ENCODE measurements at places on chromosomes 3 and 15.

DNA sequence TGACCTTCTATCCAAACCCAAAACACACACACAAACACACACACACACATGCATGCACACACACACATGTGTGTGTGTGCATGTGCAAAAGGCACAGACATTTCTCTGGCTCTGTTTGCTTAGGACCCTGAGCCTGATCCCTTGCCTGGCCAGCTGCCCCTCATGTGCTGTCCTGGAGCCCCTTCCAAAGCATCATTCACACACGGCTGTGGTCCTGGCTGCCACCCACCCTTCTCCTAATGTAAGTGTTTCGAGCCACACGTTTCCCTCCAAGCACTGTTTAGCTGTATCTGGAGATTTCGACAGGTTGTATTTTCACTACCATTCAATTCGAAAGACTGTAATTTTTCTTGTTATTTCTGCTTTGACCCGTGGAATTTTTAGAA, 45.8 kb upstream of the KLF13 start:
- DNase-seq, result peak; percentile 3

GRCh38 chr3:162435750-162436149, 939.1 kb downstream of the OTOL1 start:
- no peak for DNase-seq

GRCh38 chr3:101758224-101758623, 20.8 kb upstream of the NXPE3 start:
- DNase-seq, result no peak

GRCh38 chr3:172524611-172525010, 1.4 kb upstream of the TNFSF10 start:
- no peak for DNase-seq

DNA sequence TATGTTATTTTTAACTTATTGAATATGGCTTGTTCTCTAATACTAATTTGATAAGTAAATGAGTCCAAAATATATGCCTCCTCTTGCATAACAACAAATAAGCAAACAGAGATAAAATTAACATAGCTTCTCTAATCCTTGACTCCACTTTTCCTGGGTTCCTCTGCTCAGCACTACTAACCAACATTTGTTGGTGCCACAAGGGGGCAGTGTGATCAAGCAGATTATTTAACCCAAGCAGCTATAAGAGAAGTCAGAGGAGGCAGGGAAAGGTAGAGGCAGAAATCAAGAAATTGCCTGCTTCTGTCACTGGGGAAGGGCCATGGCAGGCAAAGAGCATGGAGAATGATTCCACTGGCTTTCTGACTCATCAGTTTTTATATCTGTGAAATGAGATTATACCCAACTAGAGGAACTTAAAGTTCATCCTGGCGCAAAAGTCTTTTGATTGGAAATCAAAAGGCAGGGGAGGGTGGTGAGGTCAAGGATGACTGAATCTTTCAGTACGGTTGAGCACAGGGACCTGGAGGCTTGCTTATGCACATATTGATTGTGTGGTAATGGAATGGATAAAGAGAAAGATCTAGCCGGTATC, 152.2 kb downstream of the IGSF11 start:
- peak; percentile 81 for DNase-seq

DNA sequence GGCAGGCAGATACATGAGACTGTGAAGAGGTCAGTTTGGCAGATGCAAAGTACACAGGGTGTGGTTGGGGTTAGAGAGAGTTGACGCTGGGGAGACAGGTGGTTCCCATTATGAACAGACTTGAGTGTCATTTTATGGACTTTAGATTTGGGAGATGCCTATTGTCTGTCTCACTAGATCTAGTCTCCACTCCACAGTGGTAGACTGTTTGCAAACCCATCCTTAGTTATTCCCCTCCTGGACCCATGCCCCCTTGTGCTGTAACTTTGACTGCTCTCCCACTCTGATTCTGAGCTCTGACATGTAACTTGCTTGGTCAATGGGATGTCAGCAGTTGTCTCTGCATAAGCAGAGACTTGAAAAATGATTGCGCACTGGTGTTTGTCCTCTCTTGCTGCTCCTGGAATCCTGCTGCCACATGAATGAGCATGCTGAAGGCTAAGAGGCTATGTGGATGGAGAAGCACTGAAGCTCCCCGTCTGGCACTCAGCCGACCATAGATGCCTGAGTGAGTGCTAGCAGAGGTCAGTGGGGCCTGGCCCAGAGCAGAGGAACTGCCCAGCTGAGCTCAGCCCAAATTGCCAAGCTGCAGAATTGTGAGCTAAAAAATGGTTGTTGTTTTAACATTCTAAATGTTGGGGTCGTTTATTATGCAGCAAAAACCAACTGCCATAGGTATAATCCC, 88.2 kb downstream of the FAM43A start:
- DNase-seq, result no peak

DNA sequence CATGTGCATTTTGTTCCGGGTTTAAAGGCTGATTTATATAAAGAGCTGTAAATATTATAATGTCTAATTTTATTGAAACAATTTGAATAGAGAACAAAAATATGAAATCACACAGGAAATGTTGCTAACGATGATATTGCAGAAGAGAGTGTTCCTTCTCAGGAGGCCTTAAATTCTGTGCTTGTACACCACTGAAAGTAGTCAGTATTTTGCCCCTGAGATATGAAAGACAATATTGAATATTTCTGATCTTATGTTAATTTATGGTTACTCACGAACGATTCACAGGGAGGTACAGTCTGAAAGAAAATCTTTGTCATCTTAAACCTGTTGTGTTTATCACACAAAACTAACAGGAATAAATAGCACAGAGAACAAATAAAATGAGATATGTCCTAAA, 213.2 kb upstream of the PLSCR5 start:
- no peak for DNase-seq

- DNase-seq, result no peak
Observed at GRCh38 chr3:168989396-168989795, 674.1 kb downstream of the MECOM start.

DNA sequence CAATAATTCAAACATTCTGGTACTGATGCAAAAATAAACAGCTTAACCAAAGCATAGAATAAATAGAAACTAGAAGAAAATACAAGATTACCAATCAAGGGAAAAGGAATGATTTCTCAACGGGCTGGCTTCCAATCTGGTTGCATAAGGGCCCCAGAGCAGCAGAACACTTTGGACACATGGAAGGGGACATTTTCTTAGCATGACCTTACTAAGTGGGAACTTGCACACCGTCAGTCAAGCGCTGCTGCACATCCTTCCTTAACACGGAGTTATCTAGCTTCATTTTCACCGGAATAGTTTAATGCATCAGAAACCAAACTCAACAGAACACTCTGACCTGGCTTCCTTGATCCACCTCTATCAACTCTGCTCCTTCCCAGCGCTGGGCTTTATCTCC, 388.5 kb downstream of the VPS13C start:
- no peak for DNase-seq
